ENCODE measurements at places on chromosomes 1 and 21.

DNA sequence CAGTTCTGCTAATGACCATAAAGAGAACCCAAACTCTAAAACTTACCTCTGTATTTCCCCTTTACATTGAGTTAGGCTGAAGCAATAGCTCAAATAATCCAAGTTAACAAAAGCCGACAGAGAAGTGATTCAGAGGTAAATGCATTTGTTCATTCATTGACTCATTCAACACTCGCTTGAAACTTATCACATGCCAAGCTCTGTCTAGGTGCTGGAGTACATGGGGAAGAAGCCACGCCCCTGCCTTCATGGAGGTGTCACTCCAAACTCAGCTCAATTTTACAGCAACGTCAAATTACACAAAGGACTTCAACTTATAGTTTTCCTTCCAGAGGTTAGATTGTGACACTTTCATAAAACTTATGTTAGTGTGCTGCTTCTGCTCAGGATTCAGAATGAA, 45.8 kb downstream of the SLC25A24 start:
- DNase-seq, result no peak

DNA sequence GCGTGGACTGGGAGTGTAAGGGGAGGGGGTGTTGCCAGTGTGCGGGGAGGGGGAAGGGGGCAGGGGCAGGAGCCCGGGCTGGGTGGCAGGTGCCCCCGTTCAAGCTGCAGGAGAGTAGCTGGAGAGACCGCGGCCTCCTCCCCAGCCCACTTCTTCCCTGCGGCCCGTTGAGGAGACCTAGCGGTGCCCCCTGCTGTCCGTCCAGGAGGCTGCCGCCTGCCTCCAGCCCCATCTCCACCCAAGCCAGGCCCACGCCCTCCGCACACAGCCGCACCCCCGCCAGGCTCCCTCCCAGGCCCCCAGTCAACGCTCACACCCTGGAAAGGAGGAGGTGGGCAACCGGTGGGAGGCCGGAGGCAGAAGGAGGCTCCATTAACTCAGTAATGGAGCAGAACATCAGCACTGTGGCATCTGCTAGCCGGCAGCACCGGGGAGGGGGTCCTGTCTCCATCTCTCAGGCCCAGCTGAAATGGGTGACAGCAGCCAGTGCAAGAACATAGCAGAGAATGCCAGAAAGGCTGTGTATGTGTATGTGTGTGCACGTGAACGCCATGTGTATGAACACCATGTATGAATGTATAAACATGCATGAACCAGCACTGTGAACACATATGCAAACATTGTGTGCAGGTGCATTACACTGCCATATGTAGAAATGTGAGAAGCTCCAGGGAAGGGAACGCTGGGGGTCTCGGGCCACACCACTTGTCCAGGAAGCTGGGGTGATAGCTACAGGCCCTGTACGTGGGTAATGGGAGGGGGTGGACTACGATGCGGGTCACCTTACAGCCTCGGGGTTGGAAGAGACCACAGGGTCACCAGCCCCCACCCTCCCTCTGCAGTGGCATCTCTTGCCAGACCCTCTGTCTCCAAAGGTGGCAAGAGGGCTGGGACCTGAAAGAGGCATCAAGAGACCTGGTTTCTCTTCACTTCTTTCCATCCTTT, 84.6 kb downstream of the SYT2 start:
- peak; percentile 19 for DNase-seq

GRCh38 chr1:117527566-117528102, 78.2 kb upstream of the TENT5C start:
- no peak for DNase-seq

DNA sequence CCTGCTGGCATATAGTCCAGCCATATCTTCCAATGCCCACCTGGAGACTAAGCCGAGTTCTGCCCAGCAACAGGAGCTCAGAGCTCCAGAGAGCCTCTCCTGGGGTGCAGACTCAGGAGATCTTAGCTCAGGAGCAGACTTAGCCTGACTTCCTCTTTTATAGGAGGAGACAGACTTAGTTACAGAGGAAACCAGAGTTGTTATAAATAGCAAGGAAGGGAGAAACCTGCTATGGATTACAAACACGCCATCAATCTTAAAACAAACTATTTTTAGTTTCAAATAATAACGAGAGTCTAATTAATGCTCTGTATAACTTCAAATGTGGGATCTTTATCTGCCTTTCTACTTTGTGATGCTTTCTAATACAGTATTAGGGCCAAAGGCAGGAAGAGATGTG, 3.3 kb upstream of the KIF21B start:
- DNase-seq, result no peak

GRCh38 chr1:230869500-230869899, 1.2 kb upstream of the C1orf198 start:
- DNase-seq, result no peak

GRCh38 chr1:240000634-240001033, 91.0 kb upstream of the FMN2 start:
- no peak for DNase-seq

Measured in stimulated activated CD8-positive, alpha-beta memory T cell treated with anti-CD3 and anti-CD28 coated beads, Interleukin-4, amount 100 ng/mL, for 1 hour (primary cell).